MCF 10A (cell line): ENCODE measurements at places on chromosomes 12 and 14. TPM values are rescaled to one million over a fixed set of nuclear protein-coding genes. Genes with fewer than 3 reads are reported as not detected.
A peak's percentile ranks its signal among the peaks of the same experiment; 100 is the strongest.

GRCh38 chr14:47596860-47597259 is 78.5 kb downstream of the MDGA2 start:
- no peak for DNase-seq

IGF1 gene
- total RNA-seq: not detected in 2 replicates

DNA sequence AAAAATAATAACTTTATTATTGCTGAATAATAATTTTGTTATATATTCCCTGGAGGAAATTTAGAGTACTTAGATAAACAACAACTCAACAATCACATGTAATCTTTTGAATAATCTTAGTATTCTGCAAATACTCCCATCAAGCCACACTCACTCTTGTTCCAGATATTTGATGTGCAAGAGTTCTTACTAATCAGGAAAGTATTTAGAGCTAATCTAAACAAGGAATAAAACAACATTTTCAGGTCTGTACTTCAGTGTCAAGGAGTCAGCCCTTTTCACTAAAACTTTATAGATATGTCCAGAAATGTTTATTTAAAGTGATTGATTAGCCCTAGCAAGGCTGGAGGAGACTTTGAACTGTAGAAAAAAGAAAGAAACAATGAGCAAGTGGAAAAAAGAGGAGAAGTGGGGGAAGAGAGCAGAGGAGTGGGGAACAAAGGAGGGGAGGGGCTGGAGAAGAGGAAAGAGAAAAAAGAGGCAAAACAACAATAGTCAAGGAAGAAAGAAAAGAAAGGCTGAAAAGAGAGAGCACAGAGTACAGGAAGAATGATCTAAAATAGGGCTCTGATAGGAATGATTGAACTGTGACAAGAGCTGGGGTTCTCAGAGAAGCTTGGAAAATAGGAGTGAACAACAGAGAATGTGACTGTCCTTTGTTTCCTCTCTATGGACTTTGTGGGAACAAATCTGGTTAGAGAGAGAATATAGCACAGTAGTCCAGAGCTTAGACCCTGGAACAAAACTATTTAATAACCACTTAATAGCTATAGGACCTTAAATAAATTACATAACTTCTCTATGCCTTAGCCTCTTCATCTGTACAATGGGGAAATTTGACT is 238.7 kb downstream of the AKAP6 start:
- no peak for DNase-seq

GRCh38 chr14:105014631-105015030 is 6.3 kb downstream of the CDCA4 start:
- no peak for DNase-seq

- DNase-seq: peak; percentile 58
Observed at GRCh38 chr14:29926701-29927375, 809 bp downstream of the PRKD1 start.

DNA sequence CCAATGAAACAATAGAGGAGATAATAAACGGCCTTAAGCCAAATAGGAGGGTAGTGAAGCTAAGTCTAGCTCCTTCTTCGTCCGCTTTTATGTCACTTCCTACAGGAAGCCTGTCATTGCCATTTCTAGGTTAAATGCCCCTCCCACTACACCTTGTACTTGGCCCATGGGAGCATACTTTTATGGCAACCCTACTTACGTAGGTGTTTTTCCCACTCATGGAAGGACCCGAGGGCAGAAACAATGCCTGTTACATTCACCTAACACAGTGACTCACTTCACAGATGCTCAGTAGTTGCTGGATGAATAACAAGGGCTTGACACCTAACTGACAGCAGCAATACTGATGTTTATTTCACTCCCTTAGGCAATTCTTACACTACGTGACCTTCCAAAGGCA is 44.5 kb downstream of the ALKBH1 start:
- DNase-seq: peak; percentile 90

- peak; percentile 86 for DNase-seq
Observed at GRCh38 chr12:92036771-92037453, 108.7 kb downstream of the BTG1 start.

DNA sequence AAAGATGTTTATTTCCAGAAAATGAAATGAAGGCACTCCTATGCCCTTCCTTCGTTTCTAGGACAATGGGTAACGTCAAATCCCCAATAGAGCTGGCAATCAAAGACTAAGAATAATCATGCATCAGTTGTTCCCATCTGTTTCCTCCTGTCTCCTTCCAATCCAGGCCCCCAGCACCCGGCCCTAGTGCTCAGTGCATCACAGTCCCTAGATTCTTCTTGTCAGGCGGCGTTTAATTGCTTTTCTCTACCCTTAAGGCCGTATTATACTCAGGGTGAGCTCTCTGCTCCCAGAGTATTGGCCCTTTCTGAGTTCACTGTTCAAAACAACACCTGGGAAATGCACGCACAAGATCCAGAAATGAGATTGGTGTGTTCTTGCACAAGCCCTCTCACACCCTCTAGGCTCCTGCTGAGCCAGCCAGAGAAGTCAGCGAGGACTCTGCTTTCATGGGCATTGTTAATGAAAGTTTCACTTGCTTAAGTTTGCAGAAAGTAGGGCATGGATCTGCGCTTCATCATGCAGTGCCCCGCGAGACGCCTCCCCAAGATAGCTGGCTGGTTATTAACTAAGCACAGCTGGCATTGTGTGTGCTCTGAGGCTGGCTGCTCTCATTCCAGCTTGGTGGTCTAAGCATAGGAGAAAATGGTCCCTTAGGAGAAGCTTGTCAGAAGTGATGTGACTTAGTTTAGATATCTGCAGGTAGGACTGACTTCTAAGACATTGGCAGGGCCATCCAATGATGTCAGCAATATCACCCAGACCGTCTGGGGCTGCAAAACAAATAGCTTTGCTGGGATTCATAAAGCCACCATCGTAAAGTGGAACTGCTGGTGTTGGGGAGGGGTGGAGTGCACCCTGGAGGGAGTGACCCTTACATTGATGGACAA is 28.7 kb downstream of the CRACR2A start:
- DNase-seq: no peak

GRCh38 chr12:16531621-16532020 is 74.3 kb downstream of the LMO3 start:
- DNase-seq: peak; percentile 55

KCNC2 gene
- not detected in 2 replicates for total RNA-seq

CMA1 gene
- not detected in 2 replicates for total RNA-seq

- no peak for DNase-seq
Observed at GRCh38 chr14:47843236-47843635, 167.8 kb upstream of the MDGA2 start.

GRCh38 chr14:53951243-53951626 is 5.4 kb downstream of the BMP4 start:
- no peak for DNase-seq

GRCh38 chr12:124744659-124745464 is 118.8 kb downstream of the SCARB1 start:
- no peak for DNase-seq

- no peak for DNase-seq
Observed at GRCh38 chr12:128077917-128078298, 189.1 kb upstream of the TMEM132C start.

- DNase-seq: no peak
Observed at GRCh38 chr12:90396556-90396955, 558.4 kb downstream of the CCER1 start.

DNA sequence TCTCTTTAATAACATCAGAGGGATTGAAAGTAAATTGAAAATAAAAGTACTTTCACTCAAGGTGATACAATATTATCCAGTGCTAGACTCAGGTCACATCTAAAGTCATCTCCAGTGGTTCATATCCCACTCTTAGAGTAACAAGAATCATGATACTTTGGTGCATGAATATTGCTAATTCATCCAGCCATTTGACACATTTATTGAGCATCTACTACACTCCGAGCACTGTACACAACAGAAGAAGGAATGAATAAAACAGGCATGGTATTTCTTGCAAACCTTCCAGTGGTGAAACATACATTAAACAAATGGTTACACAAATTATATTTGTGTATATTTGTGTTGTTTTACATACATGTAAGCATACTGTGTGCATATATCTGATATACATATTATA is 116.0 kb upstream of the TMCC3 start:
- no peak for DNase-seq

SIX4 gene
- 12.9 and 13.6 TPM in 2 replicates for total RNA-seq

DNA sequence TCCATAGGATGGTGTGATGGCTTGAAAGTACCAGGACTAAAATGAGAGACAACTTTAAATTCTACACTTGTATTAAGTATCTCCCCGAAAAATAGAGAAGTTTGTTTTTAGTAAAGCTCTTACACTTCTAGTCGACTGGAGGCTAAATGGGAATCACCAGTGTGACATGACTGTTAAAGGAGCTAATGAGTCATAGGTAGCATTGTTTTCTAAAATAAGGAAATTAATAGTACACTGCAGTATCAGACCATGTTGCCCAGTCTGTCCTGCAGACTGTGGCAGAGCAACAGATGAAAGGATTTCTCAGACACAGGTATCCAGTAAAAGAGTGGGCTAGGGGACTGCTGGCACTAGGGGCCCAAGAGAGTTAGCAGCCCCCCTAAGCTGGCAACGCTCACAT is 140.1 kb downstream of the TMEM117 start:
- DNase-seq: no peak

- no peak for DNase-seq
Observed at GRCh38 chr12:121490401-121491281, 90.2 kb downstream of the KDM2B start.

- peak; percentile 69 for DNase-seq
Observed at GRCh38 chr14:22471545-22472121, 117.4 kb downstream of the DAD1 start.

- DNase-seq: no peak
Observed at GRCh38 chr12:89932954-89933353, 224.3 kb upstream of the ATP2B1 start.
